Ovary (tissue), 10 donors: ENCODE measurements at places on chromosomes 7 and 10. TPM values are rescaled to one million over a fixed set of nuclear protein-coding genes. Genes with fewer than 3 reads are reported as not detected.

DNA sequence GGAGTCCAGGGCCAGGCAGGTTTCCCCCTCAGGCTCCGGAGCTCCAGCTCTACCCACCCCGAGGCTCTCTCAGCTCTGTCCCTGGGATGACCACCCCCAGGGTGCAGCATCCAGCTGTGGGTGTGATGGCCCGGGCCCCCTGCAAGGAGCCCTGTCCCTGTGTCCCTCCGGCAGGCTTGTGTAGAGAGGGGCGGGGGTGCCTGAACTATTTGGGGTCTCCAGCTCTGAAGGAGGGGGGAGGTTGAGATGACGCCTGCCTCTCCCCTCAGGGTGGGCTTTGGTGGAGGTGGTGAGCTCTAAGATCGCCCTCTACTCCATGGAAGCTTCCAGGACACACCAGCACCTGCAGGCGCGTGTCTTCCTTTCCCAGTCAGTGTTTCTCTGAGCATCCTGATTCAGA lies 39.4 kb downstream of the ADRA2A start:
- DNase-seq, result no peak

DNA sequence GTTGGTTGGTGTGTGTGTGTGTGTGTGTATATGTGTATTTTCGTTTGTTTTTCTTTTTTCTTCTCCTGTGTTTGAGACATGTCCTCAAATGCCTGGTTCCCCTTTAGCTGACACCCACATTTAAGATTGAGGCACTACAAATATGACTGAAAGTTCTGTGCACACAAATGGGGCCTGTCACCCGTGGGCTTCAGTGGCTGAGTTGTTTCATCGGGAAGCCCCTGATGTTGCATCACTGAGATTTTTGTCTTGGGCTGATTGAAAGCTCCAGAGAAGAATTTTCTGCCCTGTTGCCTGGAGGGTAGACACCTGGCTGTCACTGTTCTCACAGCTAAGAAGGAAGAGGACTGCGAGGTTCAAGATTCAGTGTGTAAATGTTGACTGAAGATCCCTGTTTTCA lies 283.8 kb upstream of the C7orf33 start:
- DNase-seq, result no peak

The NSUN5 gene
- 17.9 TPM for total RNA-seq

The NEBL gene
- total RNA-seq, result 2.9 TPM

The C7orf57 gene
- 0.30 TPM for total RNA-seq

DNA sequence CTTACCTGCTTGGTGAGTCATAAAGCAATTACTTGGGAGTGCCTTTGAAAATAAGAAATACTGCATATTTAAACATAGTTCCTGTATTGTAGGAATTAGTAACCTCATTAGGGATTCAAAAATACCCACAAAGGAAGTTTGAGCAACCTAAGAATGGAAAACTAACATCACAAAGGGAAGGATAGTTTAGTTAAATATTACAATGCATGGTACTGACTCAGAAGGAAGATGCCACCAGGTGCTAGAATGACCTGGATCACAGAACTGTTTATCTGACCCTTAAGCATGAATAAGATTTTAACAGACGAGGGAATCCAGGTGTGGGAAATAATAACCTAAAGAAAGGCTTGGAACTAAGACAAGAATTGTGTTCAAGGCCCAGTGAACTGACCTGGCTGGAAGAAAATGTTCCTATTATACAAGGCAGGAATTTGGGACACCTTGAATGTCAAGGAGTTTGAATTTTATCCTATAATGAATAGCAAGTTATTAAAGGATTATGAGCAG lies 106.4 kb downstream of the GSAP start:
- no peak for DNase-seq
